ENCODE measurements at places on chromosomes 5 and 9. TPM values are rescaled to one million over a fixed set of nuclear protein-coding genes. Genes with fewer than 3 reads are reported as not detected.

DNA sequence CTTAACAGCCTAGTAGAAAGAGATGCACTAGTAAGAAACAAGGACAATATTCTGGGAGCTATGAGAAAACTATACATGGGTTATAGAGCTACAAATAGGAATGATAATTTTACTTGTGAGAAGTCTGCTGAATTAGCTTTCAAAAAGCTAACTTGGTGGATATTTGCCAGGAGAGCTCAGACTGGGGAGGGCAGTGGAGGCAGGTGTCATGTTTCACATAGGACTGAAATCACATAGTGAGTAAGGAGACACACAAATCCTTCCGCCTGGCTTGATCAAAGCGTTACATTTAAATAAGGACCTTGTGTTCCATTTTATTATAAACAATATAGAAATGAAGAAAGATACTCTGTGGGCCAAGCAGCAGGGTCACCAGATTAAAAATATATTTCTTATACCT lies 235.0 kb downstream of the ISL1 start:
- no peak overlapping the region for H3K4me3 ChIP-seq
- H3K4me1 ChIP-seq, result no peaks in the 10 kb centered on the region
- no peaks in the 10 kb centered on the region for H3K27me3 ChIP-seq
- H3K27ac ChIP-seq, result no peak overlapping the region
- DNase-seq, result no peak

- H3K27me3 ChIP-seq, result no peaks in the 10 kb centered on the region
- no peak overlapping the region for H3K27ac ChIP-seq
- DNase-seq, result no peak
- H3K4me3 ChIP-seq, result no peak overlapping the region
Observed at GRCh38 chr5:52808316-52808901, 20.7 kb downstream of the ITGA1 start.

- H3K4me3 ChIP-seq, result no peak overlapping the region
- no peak overlapping the region for H3K27ac ChIP-seq
- no peaks in the 10 kb centered on the region for H3K4me1 ChIP-seq
- no peaks in the 10 kb centered on the region for H3K27me3 ChIP-seq
- no peaks in the 10 kb centered on the region for H3K36me3 ChIP-seq
Observed at GRCh38 chr5:33032271-33033070, 321.4 kb downstream of the NPR3 start.

GRCh38 chr5:160655717-160656116 lies 196.3 kb downstream of the ATP10B start:
- no peaks in the 10 kb centered on the region for H3K4me1 ChIP-seq
- no peak for DNase-seq
- H3K36me3 ChIP-seq, result no peaks in the 10 kb centered on the region
- H3K4me3 ChIP-seq, result no peak overlapping the region

The MRPS30 gene
- 69.8 TPM for total RNA-seq

The GRXCR2 gene
- 1.0 TPM for total RNA-seq

The PTPN3 gene
- 6.9 TPM for total RNA-seq

- peak overlapping the region; percentile 93 for H3K4me3 ChIP-seq
- peaks cover 1% of the 10 kb centered on the region for H3K36me3 ChIP-seq
- H3K27ac ChIP-seq, result peak overlapping the region; percentile 89
- no peak for DNase-seq
- no peaks in the 10 kb centered on the region for H3K27me3 ChIP-seq
- H3K4me1 ChIP-seq, result no peaks in the 10 kb centered on the region
Observed at GRCh38 chr5:127518319-127518621, 830 bp downstream of the PRRC1 start.

- no peaks in the 10 kb centered on the region for H3K36me3 ChIP-seq
- H3K4me3 ChIP-seq, result no peak overlapping the region
- no peaks in the 10 kb centered on the region for H3K27me3 ChIP-seq
Observed at GRCh38 chr5:39266442-39266841, 47.1 kb upstream of the FYB1 start.

- H3K4me1 ChIP-seq, result no peaks in the 10 kb centered on the region
- no peak overlapping the region for H3K4me3 ChIP-seq
- H3K27me3 ChIP-seq, result no peaks in the 10 kb centered on the region
- no peak for DNase-seq
Observed at GRCh38 chr5:168006456-168007130, 284.9 kb upstream of the WWC1 start.

- H3K4me3 ChIP-seq, result no peak overlapping the region
- no peaks in the 10 kb centered on the region for H3K27me3 ChIP-seq
- DNase-seq, result no peak
- no peak overlapping the region for H3K27ac ChIP-seq
Observed at GRCh38 chr9:106753155-106753671, 109.8 kb upstream of the ZNF462 start.

DNA sequence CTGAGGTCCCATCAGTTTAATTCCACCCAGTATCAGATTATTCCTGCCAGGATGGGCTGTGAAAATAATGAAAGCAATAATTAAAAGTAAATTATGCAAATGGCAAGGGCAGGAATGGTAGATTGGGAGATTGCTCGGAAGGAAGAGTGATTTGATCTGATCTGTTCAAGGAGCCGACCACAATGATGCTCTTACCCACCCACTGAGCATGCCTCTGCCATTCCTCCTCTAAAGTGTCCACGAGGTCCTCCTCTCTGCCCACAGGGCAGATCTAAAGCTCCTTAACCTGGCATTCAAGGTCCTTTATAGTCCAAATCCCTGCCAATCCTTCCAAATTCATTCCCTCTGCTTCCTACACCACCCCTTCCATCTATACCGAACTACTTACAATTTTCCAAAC lies 147.8 kb downstream of the TTLL11 start:
- H3K27me3 ChIP-seq, result no peaks in the 10 kb centered on the region
- H3K4me1 ChIP-seq, result no peaks in the 10 kb centered on the region
- no peak overlapping the region for H3K27ac ChIP-seq

The CDH9 gene
- not detected for total RNA-seq

DNA sequence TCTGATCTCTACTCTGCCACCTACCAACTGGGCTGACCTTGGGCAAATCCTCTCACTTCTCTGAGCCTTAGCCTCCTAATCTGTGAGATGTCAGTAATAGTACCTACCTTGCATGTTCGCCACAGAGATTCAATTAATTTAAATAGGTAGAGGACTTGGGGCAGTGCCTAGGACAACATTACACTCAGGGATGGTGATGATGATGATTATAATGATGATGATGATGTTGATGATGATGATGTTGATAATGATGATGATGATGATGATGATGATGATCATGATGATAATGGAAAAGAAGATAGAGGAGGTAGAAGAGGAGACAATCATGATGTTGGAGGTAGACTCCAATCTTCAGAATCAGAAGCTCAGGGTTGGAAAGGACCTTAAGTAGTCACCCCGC lies 40.7 kb upstream of the SMIM23 start:
- no peak for DNase-seq
- H3K4me3 ChIP-seq, result no peak overlapping the region
- no peak overlapping the region for H3K27ac ChIP-seq
- H3K36me3 ChIP-seq, result no peaks in the 10 kb centered on the region
- no peaks in the 10 kb centered on the region for H3K4me1 ChIP-seq

The GFI1B gene
- 0.35 TPM for total RNA-seq

GRCh38 chr5:179217956-179218942 lies 127.0 kb downstream of the ADAMTS2 start:
- H3K4me1 ChIP-seq, result no peaks in the 10 kb centered on the region
- H3K27me3 ChIP-seq, result no peaks in the 10 kb centered on the region
- H3K4me3 ChIP-seq, result no peak overlapping the region
- no peak for DNase-seq

The MARCOL gene
- total RNA-seq, result not detected

The CDKN2B-AS1 gene
- not detected for total RNA-seq

The CD14 gene
- total RNA-seq, result 25.0 TPM

The MTMR12 gene
- 25.5 TPM for total RNA-seq

DNA sequence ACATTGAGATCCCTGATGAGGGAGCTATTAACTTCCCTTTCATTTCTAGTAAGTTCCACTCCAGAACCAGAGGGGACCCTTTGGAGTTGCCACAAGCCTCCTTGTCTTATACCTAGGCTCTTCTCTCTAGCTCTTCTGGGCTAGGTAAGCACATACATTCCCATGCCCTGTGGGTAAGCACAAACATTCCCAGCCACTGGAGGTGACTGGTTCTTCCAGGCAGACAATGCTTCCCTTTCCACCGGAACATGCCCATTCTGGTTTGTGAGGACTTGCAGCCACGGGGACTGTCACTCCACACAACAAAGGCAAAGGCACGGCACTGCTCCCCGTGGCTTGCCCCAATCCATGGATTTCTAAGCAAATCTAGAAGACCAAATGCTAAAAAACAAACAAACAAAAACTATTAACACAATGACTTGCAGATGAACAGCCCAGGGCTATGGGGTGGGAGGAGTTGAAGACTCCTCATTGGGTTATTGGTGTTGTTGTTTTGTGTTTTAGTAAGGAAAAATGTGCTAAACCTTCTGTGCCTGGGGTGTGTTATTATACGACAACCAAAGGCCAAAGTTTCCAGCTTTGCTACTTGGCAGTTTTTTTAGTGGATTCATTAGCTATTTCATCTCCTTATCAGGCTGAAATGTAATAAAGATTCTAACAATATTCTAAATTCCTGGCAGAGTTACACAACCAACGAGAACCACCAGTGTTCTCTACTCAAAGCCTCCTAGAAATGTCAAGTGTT lies 276.2 kb downstream of the SYK start:
- no peaks in the 10 kb centered on the region for H3K36me3 ChIP-seq
- H3K27ac ChIP-seq, result no peak overlapping the region

The UNC13B gene
- 14.6 TPM for total RNA-seq

GRCh38 chr5:139443831-139444453 lies 4.6 kb upstream of the DNAJC18 start:
- DNase-seq, result no peak
- H3K36me3 ChIP-seq, result no peaks in the 10 kb centered on the region
- H3K27me3 ChIP-seq, result no peaks in the 10 kb centered on the region
- no peak overlapping the region for H3K27ac ChIP-seq
- no peak overlapping the region for H3K4me3 ChIP-seq
- H3K4me1 ChIP-seq, result peaks cover 18% of the 10 kb centered on the region

DNA sequence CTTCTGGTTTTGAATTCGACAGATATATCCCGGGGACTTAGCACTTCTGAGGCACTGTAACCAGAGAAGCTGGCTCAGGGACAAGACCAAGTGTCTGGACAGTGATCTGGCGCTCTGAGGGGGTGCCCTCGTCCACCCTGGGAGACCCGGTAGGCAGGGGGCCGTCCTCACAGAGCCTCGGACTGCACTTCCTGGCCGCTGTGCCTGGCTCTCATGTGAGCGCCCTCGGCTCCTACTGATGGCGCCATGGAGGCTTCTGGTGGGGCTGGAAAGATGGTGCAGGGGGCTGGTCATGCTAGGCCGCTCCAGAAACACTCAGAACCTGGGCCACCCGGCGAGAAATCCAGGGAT lies 18.8 kb upstream of the SLC6A3 start:
- H3K4me3 ChIP-seq, result no peak overlapping the region
- H3K27me3 ChIP-seq, result no peaks in the 10 kb centered on the region
- no peak for DNase-seq
- no peaks in the 10 kb centered on the region for H3K4me1 ChIP-seq
- H3K36me3 ChIP-seq, result peaks cover 26% of the 10 kb centered on the region
- no peak overlapping the region for H3K27ac ChIP-seq

GRCh38 chr5:163033656-163034055 lies 403.7 kb upstream of the CCNG1 start:
- no peaks in the 10 kb centered on the region for H3K4me1 ChIP-seq
- H3K36me3 ChIP-seq, result no peaks in the 10 kb centered on the region
- no peaks in the 10 kb centered on the region for H3K27me3 ChIP-seq
- no peak overlapping the region for H3K4me3 ChIP-seq

The TMEM232 gene
- total RNA-seq, result 1.1 TPM

DNA sequence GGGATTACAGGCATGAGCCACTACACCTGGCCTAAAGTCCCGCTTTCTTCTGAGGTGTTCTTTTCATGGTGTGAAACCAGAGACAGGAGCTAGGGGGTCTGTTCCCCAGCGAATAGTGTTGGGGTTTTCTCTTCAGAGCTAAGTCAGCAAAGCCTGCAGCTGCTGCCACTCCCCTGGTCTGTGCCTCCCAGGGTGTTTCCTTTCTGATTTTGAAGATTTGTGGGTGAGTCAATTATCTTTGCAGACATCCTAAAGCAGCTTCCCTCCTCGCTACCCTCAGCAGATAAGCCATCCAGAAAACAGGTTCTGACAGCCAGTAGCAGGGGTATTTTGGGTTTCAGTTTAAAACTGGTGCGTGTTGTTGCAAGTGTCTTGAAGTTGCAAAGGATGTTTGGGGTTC lies 72.0 kb upstream of the IQGAP2 start:
- no peak for DNase-seq
- no peaks in the 10 kb centered on the region for H3K36me3 ChIP-seq
- H3K27ac ChIP-seq, result no peak overlapping the region
- H3K4me1 ChIP-seq, result no peaks in the 10 kb centered on the region
- no peak overlapping the region for H3K4me3 ChIP-seq
- H3K27me3 ChIP-seq, result no peaks in the 10 kb centered on the region

DNA sequence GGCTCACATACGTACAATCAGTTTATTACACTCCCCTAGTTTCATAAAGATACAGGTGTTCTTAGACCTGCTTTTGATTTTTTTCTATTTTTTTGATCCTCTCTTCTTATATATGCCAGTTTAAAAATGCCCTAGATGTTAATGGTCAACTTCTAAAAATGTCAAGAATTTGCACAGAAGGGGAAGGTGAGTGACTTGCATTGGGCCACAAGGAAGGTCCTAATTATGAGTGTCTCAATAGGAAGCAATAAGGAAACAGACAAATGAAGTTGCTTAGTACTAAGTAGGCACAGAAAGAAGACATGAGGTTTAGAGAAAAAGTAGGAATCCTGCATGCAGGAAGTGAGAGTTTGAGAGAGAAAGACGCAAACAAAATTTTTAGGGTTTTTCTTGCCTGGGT lies 3.2 kb upstream of the CCDC171 start:
- H3K36me3 ChIP-seq, result no peaks in the 10 kb centered on the region
- H3K27ac ChIP-seq, result no peak overlapping the region

GRCh38 chr9:77440057-77440456 lies 208.1 kb downstream of the GNA14 start:
- no peak overlapping the region for H3K4me3 ChIP-seq
- no peaks in the 10 kb centered on the region for H3K4me1 ChIP-seq
- no peak overlapping the region for H3K27ac ChIP-seq
- H3K36me3 ChIP-seq, result no peaks in the 10 kb centered on the region
- no peak for DNase-seq

The ERCC8 gene
- 9.2 TPM for total RNA-seq

DNA sequence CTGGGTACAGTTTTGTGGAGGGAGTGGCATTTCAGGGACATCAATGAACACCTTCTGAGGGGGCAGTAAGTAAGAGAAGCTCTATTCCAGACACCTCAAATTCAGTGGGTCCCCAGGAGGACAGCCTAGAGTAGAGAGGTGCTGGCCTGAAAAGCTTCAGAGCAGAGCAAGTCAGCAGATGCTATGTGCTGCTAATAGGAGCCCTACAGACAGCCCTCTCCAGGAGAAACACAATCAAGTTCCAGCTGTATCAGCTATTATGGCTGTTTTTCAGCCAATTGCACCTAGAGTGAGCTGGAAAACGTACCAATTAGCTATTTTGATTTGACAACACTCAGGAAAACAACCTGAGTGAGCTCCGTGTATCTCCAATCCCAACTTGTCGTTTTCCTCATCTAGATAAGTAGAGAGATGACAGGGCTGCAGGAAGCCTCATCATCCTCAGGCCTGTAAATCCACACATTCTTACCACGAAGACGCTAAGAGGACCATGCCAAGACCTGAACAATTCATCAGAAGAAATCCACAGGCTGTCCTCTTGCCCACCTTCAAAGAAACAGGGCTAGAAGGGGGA lies 104.9 kb downstream of the PIK3R1 start:
- H3K4me3 ChIP-seq, result no peak overlapping the region
- H3K27me3 ChIP-seq, result no peaks in the 10 kb centered on the region
- DNase-seq, result no peak
- no peaks in the 10 kb centered on the region for H3K36me3 ChIP-seq
- H3K27ac ChIP-seq, result no peak overlapping the region
- peaks cover 4% of the 10 kb centered on the region for H3K4me1 ChIP-seq

All from right atrium auricular region (tissue), 2 donors.